ENCODE measurements at places on chromosomes 12 and 14.

- no peak for DNase-seq
Observed at GRCh38 chr12:16515666-16516065, 90.3 kb downstream of the LMO3 start.

DNA sequence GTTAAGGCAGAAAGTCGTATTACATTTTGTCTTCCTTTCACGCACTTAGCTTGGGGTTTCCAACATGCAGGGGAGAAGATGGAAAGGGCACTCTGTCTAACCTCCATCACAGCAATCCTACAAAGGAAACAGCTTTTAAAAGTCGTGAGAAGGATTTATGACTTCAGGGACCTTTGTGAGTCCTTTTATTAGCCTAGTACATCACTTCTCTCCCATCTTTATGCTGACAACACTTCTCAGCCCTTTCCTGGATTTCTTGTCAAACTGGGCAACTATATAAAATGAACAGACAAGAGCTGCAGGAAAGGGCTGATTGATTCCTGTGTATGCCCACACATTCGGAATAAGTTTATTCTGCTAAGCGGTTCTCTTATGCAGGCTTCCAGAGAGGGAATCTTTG lies 159.0 kb downstream of the DERA start:
- no peak for DNase-seq

GRCh38 chr14:79658769-79659168 lies 552.5 kb downstream of the DIO2 start:
- DNase-seq = no peak

DNA sequence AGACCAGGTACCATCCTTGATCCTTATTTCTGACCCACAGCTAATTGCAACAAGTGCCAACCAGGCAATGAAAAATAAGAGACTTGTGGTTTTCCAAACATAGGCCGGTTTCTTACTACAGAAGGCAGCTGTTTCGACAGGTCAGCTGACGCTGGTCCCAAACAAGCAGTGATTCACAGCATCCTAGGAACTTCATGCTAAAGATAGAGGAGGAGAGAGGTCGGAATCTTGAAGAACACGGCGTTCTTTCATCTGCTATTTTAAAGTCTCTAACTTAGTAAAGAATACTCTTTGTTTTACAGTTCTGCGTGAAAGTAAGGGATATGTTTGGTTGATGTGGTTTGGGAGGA lies 28.1 kb upstream of the ADGRD1 start:
- DNase-seq = no peak

- DNase-seq = no peak
Observed at GRCh38 chr12:34097213-34097612, 74.9 kb downstream of the ALG10 start.

GRCh38 chr12:15289192-15289591 lies 33.1 kb upstream of the PTPRO start:
- DNase-seq = no peak

DNA sequence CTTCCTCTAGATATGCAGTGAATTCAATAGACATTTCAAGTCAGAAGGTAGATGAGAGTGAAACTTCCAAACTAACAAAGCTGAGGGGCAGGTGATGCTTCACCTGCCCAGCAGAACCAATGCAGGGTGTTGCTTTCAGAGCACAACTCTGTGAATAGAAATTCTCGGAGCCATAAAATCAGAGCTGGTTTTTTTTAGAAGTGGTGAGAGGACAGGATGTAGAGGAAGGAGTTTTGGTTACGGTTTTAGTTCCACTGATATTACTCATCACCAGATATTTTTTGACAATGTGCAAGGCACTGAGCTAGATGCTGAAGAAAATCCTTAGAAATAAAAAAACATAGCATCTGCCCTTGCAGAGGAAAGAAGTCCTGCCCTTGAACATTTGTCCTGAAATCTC lies 62.2 kb downstream of the BMP4 start:
- DNase-seq = no peak

GRCh38 chr12:47825173-47825639 lies 5.5 kb upstream of the HDAC7 start:
- DNase-seq = no peak

DNA sequence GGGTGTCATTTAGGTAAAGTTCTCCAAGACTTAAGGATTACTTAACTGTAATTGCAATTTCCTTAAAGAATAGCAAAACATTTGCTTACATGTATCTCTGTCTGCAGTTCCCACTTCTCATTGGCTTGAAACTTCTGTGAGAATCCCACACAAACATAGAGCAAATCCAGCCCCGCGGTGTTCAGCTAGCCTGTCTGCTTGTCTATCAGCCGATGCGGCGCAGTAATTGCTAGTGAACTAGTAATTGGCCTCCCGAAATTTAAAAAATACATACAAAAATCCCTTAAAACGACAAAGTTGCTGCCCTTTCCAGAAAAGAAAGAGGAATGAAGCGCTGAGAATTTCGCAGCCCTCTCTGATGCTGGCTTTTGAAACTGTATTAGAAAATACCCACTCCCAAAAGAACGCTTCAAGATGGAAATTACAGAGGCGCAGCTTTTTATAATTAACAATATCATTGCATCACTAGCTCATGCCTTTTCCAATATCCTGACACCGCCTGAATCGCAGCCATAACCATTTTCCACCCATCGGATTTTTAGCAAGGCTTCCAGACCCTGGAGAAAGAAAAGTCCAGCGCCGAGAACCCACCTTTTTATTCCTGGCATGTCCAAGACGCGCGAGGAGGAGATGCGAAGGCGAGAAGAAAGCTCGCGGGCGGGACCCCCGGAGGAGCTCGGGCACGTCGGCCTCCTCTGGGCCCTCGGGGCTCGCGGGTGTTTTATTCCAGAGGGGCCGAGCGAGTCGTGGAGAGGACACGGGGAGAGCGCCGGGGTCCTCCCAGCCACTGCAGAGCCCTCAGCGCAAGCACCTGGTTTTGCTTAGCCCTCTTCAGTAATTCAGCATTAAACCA lies 646 bp downstream of the FBLN5 start:
- DNase-seq = no peak

GRCh38 chr14:96934638-96935330 lies 137.6 kb downstream of the VRK1 start:
- DNase-seq = no peak

DNA sequence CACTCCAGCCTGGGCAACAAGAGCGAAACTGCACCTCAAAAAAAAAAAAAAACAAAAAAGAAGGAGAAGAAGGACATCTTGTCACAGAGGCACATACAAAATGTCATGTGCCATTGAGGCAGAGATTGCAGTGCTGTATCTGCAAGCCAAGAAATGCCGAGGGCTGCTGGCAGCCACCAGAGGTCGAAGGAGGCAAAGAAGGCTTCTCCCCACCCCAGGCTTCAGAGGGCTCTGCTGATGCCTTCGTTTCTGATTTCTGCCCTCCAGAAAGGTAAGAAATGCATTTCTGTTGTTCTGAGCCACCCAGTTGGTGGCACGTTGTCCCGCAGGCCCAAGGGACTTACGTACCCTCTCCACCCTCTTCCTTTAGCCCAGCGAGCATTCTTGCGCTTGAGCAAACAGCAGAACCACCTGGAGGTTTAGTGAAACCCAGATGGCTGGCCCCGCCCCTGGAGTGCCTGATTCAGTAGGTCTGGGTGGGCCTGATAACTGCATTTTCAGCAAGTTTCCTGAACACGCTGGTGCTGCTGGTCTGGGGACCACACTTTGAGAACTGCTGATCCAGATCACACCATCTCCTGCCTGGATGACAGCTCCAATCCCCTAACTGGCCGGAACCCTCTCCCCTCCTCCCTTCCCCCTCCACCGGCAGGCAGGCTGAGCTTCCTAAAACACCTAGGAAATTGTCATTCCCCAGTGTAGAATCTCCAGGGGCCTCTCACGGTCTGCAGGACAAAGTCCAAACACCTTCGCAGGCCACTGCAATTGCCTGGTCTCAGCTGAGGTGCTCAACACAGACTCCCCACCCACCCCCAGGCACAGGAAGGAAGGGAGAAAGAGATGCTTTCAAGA lies 21.1 kb upstream of the SCARB1 start:
- no peak for DNase-seq

DNA sequence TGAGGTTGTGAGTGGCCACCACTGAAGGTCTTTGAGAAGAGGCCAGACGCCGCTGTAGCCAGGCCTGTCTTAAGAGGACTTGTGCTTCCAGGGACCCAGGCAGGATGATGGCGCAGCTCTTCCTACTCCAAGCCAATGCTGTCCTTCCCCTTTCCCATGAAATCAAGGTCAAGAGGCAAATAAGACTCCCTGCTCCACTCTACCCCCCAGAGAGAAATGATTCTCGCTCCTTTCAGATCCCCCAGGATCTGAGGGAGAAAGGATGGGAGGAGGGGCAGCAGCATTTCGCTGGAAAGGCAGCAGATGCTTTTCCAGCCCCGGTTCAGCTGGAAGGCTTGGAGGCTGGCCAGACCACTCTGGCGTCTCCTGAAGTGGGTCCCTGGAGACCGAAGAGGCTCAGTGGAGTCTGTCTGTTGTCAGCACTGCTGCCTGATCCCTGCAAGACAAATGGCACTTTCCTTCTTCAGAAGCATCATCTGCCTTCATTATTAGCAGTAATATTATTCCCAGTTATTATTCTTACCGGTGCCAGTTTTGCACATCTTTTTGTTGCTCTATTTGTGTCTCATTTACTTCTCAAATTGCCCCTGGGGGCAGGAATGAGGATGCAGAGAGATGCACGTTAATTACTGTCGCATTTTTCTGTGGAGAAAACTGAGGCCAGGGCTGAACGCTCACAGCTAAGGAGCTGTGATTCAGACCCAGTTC lies 51.4 kb downstream of the C14orf132 start:
- DNase-seq = no peak

DNA sequence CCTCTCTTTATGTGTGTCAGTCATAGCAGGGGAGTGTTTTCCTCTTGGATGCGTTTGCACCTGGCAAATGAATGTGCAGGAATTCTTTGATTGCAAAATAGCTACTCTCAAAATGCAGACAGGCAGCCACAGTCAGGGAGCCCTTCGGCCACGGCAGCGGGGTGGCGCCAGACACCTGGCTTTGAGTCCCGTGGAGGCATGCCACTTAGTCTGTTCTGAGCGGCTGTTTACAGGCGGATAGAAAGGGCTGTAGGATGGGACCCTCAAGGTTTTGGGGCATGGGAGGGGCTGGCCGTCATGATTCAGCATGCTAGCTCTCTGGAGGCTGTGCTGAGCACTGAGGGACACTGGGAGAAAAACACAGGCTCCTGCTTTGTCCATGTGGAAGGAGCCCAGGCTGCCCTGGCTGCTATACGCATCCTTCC lies 117.1 kb downstream of the SLC25A47 start:
- no peak for DNase-seq

DNA sequence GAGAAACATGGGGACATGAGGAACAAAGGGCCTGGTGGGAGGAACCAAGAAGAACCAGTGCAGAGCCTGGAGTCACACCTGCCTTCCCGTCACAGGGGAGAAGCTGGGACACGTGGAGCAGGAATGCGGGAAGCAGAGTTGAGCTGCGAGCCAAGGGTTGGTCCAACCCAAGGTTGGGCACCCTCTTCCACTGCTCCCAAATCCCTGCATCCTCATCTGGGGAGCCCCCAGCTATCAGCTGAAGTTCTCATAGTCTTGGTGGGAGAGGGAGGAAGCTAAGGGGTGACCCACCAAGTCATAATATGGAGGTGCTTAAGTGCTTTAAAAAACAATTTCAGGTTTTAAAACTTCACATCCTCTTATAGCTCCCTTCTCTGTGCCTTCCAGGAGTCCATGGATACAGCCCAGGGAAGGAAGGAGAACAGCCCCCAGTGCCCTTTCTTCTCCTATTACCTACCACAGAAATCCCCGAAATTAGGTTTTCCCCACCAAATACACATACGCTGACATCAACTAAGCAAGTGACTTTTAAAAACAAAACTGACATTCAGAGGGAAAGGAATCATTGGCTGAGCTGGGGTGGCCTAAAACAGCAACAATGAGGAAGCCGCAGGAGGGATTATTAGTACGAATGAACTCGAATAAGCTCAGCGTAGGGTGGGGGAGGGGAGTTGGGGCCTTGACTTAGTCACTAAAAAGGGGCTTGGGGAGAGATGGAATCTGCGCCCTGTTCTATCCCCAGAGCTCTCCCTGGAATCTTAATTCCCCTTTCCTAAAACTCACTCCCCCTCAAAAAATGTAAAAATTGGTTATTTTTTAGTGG lies 4.5 kb downstream of the MYL6 start:
- no peak for DNase-seq

GRCh38 chr14:63523735-63524426 lies 19.3 kb downstream of the PPP2R5E start:
- no peak for DNase-seq

GRCh38 chr12:54558311-54558710 lies 8.9 kb downstream of the PDE1B start:
- no peak for DNase-seq

DNA sequence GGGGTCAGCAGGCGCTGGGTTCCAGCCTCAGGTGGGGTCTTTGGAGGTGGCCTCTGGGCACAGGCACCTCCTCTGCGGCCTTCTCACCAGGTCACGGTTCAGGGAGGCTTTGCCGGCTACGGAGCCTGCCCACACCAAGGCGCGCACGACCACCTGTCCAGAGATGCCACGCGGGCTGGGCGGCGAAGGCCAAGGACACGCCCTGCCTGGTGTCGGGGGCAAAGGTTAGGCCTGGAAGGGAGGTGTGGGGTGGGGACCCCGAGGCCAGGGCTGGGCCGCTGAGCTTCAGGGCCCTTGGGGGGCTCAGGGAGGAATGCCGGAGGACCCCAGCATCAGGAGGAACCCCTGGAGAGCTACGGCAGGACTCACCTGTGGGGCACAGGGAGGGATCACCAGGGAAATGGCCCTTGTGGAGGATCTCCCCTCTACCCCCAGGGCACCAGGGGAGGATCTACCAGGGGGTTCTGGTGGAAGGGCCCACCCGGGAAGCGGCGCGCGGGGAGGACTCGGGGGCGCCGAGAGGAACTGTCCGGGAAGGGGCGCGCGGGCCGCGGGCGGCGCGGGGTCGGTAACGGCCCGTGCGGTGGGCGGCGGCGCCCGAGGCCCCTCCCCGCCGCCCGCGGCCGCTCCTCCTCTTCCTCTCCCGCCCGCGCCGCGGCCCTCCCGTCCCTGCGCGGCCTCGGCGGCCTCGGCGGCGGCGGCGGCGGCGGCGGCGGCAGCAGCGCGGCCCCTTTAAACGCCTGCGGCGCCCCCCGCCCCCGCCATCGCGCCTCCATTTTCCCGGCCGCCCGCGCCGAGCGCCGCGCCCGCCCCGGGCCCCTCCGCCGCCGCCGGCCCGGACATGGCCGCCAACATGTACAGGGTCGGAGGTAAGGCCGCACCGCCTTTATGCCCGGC lies at the start of gene MTA1:
Gene MTA1 (plus strand): TSS at position 633 of the 897 bp plus-strand sequence. CDS start 209 bp downstream, at position 842.
- peak; percentile 30 for DNase-seq

- DNase-seq = no peak
Observed at GRCh38 chr12:66587912-66588311, 91.0 kb downstream of the GRIP1 start.

GRCh38 chr14:88934351-88934806 lies 109.9 kb downstream of the TTC8 start:
- DNase-seq = no peak

GRCh38 chr12:10331642-10332239 lies 24.1 kb downstream of the KLRD1 start:
- no peak for DNase-seq

DNA sequence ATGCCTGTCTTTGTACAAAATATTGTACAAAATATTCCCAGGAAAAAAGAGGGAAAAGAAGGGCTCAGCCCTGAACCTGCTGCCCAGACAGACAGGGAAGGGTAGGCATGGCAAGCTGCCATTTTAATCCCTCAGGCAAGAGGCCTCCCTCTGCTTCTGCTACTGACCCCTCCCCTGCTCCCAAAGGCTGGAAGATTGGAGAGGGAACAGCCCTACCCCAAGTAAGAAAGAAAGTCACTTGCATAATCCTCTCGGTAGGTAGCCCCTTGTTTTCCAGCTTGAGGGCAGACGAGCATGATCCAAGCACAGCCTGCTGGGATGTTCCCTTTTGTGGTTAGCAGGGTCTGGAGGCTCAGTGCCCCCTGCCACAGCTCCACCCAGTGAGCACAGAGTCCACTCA lies 20.7 kb downstream of the ADCY6 start:
- DNase-seq = no peak

GRCh38 chr14:36781897-36782296 lies 120.2 kb downstream of the PAX9 start:
- DNase-seq = no peak

Measured in stimulated activated CD8-positive, alpha-beta memory T cell treated with anti-CD3 and anti-CD28 coated beads, Interleukin-12 subunit alpha, Interleukin-12 subunit beta, amount 100 ng/mL, for 4 hours (primary cell).